ENCODE measurements at places on chromosomes 4 and X.

GRCh38 chr4:94290245-94290644 lies 52.4 kb downstream of the HPGDS start:
- no peak for DNase-seq

DNA sequence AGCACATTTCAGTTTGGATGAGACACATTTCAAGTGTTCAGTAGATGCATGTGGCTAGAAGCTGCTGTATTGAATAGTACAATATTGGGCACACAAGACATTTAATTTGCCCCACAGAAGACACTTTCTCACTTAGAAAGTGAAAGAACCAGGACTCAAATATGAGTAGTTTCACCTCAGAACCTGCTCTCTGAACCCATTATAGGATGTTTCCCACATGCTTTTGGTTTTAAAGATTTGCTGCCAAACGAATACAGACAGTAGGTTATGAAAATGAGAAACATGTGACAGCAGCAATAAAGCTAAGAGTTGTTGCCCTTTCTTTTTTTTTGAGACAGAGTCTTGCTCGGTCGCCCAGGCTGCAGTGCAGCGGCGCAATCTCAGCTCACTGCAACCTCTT lies 32.3 kb downstream of the C4orf54 start:
- no peak for DNase-seq

GRCh38 chrX:9533611-9534010 lies 68.8 kb downstream of the TBL1X start:
- DNase-seq = no peak

- no peak for DNase-seq
Measured at GRCh38 chr4:1610791-1611500, 73.2 kb downstream of the FAM53A start.

DNA sequence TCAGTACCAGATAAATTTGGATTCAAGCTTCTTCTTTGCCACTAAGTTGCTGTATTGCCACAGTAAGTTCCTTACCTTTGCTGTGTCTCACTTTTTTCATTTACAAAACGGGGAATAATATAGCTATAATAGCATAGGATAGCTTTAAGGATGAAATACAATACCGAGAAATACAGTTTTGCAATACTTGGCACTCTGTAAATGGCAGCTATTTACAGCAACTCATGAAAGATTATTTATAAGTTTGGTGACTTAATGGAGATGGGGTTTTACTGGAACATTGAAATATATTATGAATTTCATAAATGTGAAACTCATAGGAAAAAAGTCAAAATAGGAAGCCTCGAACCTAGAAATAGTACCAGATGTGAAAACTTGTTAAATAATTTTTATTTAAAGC lies 27.6 kb downstream of the ANXA10 start:
- no peak for DNase-seq

DNA sequence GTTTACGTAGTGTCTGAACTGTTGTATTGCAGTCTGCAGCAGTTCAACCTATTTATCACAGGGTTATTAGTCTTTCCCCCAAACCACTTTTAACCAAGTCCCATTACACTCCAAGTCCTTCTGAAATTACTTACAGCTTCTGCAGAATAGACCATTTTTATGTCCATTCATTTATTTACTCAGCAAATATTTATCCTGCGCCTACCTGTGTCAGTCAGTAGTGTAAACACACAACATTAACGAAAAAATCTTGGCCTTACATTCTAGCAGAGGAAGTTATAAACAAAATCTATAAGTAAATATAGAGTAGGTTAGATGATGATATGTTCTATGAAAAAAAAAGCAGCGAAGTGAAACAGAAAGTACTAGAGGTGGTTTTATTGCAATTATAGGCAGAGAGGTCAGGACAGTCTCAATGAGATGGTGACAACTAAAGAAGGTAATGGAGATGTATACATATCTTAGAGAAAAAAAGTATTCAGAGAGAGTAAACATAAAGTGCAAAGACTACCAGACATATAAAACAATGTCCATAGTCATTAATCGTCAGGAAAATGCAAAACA lies 534.7 kb downstream of the KCNIP4 start:
- no peak for DNase-seq

DNA sequence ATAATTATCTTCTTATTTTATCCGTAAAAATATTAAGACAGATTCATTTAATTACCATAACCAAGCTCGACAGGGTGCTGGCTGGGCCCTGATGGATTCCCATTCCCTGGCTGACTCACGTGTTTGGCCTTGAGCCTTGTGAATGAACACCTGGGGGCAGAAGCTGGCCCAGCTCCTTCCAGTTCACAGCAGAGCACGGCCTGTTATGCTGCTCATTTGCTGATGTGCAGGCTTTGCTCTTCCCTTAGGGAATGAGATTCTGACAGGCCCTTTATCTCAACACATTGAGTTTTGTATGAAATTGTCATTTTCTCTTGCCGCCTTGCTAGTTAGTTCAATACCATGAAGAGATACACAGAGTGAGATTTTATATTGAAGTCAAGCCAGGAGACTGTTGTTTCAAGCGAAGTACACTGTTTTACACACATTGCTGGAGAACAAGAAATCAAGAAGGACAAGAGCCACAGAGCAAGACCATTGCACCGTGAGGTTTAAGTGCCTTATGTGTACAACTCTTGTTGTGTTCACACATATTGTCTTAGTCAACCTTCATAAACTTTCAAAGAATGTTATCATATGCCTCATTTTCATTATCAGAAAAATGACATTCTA lies 1583.3 kb downstream of the STIM2 start:
- DNase-seq = no peak

GRCh38 chrX:111354496-111354895 lies 57.5 kb downstream of the DCX start:
- DNase-seq = no peak

DNA sequence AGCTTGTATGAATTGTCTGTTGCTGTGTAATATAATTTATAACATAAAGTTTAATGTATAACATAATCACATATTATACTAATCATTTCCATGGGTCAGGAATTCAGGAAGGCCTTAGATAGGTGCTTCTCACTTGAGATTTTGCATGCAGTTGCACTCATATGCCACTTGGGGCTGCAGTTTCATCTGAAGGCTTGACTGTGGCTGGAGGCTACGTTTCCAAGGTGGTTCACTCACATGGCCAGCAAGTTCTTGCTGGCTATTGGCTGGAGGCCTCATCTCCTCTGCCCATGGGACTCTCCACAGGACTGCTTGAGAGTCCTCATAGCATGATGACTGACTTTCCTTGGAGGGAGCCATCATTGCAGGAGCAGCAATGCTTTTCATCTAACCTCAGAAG lies 53.4 kb upstream of the STX18 start:
- no peak for DNase-seq

- no peak for DNase-seq
Measured at GRCh38 chrX:125681058-125681457, 361.4 kb downstream of the TEX13C start.

DNA sequence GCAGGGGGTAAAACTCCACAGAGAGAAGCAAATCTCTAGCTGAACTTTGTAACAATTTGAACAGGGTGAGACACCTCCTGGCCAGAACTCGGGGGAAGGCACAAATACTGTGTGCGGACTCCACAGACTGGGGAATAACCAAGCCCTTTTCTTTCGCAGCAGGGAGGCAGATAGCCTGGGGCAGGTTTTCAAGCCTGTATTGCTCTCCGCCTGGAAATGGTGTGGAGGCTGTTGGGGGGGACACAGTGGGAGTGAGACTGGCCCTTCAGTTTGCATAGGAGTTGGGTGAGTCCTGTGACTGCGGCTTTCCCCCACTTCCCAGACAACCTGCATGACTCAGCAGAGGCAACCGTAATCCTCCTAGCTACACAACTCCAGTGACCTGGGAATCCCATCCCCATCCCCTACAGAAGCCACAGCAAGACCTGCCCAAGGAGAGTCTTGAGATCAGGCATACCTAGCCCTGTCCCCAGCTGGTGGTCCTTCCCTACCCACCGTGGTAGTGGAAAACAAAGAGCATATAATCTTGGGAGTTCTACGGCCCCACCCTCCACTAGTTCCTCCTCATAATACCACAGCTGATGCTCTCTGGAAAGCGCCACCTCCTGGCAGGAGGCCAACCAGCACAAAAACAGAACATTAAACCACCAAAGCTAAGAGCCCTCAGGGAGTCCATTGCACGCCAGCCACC lies 12.9 kb upstream of the SMPX start:
- peak; percentile 3 for DNase-seq

GRCh38 chrX:150643271-150643670 lies 49.9 kb upstream of the MTMR1 start:
- DNase-seq = no peak

- peak; percentile 93 for DNase-seq
Measured at GRCh38 chr4:128979934-128980333, 113.4 kb downstream of the SCLT1 start.

DNA sequence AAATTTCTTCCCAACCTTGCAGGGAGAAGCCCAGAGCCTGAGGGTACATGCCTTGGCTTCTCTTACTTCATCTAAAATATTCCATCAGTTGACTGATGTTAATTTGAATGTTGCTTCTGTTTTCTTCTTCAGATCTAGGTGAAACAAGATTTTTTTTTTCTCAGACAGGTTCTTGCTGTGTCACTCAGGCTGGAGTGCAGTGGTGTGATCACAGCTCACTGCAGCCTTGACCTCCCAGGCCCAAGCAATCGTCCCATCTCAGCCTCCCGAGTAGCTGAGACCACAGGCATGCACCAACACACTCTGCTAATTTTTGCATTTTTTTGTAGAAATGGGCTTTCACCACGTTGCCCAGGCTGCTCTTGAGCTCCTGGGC lies 62.1 kb upstream of the KLF3 start:
- no peak for DNase-seq

GRCh38 chr4:6969826-6970800 lies 60.5 kb downstream of the TBC1D14 start:
- no peak for DNase-seq

GRCh38 chr4:56821381-56822243 lies at the start of gene SPINK2:
TSS of gene SPINK2 (minus strand) at chr4:56821701. CDS start at chr4:56821662, 39 bp downstream.
- DNase-seq = no peak

GRCh38 chr4:54840430-54840829 lies 182.7 kb downstream of the KIT start:
- no peak for DNase-seq

- no peak for DNase-seq
Measured at GRCh38 chr4:54779476-54780148, 121.9 kb downstream of the KIT start.

- DNase-seq = no peak
Measured at GRCh38 chrX:39542316-39542715, 555.4 kb downstream of the BCOR start.

DNA sequence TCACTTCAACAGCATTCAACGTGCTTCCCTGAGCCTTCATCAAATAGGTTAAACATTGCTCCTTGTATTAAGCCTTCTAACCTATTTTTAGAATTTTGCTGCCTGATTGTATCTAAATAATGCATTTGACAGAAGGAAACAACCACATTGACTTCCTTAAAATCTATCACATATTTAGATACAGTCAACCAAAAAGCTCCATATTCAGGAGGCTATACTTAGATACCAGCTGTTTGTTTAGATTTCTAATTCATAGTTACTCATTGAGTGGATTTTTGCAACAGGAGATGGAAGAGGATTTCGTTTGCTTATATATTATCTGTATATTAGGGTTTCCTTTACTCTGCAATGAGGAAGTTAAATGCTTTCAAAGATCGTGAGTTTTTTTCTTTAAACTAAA lies 241.1 kb upstream of the PPP1R2C start:
- DNase-seq = no peak

DNA sequence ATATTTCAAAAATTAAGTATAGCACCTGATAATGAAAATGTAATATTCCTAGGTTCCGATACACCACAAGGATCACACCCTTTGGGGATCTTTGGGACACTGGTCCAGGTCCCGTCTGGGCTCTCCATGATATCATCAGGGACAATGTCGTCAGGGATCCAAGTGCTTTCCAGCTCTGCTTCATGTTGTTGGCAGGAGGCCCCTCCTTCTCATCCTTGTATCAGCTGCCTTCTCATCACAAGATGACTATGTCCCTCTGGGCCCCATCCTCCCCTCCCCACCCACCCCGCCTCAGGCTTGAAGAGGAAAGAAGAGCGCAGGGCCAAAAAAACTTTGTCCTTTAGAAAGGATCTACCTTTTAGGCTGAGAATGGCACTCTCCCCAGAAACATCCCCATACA lies 128.3 kb upstream of the KLF3 start:
- no peak for DNase-seq

DNA sequence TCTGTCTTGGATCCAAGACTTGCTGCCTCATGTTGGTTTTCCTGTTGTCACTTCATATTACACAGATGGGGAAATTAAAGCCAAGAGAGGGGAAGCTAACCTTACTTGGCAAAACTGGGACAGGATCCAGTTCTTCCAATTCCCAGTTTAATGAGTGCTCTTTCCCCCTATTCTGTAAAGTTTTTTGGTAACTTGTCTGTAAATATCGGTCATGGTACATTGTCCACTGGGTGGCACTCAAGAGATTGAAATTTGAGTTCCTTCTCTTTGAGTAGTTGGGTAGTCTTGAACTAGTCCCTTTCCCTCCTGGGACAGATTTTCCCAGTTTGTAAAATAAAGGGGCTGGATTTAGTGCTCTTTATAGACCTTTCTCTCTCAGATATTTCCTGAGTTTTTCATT lies 12.4 kb upstream of the EOLA2 start:
- DNase-seq = peak; percentile 20

DNA sequence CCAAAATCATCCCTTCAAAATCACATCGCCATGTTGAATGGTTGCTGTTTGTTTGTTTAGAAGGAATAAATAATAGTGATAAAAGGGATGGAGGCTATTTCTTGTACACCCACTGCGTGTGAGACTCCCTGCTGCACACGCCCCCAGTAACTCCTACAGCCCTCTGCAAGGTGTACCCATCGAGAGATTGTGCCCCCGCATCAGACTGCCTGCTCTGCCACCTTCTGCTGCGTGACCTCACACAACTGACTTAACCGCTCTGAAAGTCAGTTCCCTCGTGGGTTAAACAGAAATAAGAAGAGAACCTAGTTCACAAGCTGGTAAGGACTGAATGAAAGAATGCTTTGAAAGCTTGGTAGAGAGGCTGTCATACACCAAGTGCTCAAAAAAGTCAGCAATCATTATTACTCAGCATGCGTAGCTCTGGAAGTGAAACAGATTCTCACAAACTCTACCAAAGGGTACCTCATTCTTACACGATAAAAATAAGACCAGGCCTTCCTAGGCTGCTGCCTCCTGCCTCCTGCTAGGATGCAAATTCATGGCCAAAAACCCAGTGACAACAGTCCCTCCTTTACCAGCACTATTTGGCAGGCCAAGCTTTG lies 147.1 kb downstream of the CPEB2 start:
- peak; percentile 35 for DNase-seq

GRCh38 chr4:146235654-146236177 lies 21.4 kb downstream of the REELD1 start:
- DNase-seq = no peak
